DMS79 (cell line): ENCODE measurements at places on chromosomes 6 and 20.

DNA sequence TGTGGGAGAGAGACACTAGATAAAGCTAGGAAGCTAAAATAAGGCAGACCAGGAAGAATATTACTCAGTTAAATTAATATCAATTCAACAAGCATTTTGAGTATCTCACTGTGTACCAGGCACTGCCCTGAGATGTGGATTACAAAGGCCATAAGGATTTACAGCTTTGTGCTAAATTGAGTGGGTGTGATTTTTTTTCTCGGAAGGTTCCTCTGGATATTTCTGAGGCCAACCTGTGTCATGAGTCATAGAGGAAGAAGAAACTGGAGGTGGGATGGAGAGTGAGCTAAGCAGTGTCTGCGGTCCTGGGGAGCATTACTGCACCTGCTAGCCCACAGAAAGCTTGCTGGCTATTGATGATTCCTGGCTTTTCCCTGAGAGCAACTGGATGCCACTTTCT is 135.2 kb downstream of the RFPL4B start:
- no peak for DNase-seq

DNA sequence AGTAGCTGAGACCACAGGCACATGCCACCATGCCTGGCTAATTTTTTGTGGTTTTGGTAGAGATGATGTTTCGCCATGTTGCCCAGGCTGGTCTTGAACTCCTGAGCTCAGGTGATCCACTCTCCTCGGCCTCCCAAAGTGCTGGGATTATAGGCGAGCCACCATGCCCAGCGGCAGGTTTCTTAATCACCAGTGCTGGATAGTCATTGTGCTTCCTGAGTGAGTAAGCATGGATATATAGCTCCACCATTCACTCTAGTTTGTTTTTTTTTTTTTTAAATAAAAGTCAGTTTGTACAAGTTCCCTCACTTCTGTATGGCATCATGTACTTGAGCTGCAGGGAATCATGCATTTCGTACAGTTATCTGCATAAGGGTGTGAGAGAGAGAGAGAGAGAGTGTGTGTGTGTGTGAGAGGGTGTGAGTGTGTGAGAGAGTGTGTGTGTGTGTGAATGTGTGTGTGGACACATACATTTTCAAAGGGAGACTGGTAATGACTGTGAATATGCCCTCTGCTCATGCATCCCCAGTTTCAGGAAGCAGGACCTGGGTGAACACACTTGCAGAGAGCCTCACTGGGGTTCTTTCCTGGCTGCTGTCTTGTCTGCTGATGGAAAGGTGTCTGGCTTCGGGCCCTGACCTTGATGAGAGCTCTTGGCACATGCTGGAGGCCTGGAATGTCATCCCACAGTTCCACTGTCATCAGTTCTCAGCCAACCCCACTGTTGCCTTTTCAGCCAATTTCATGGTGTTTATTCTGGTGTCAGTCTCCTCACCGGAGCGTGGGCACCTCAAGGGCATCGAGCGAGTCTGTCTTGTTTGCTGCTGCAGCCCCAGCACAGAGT is 65.0 kb upstream of the XRN2 start:
- no peak for DNase-seq

- no peak for DNase-seq
Measured at GRCh38 chr20:7702141-7702540, 238.1 kb downstream of the HAO1 start.

DNA sequence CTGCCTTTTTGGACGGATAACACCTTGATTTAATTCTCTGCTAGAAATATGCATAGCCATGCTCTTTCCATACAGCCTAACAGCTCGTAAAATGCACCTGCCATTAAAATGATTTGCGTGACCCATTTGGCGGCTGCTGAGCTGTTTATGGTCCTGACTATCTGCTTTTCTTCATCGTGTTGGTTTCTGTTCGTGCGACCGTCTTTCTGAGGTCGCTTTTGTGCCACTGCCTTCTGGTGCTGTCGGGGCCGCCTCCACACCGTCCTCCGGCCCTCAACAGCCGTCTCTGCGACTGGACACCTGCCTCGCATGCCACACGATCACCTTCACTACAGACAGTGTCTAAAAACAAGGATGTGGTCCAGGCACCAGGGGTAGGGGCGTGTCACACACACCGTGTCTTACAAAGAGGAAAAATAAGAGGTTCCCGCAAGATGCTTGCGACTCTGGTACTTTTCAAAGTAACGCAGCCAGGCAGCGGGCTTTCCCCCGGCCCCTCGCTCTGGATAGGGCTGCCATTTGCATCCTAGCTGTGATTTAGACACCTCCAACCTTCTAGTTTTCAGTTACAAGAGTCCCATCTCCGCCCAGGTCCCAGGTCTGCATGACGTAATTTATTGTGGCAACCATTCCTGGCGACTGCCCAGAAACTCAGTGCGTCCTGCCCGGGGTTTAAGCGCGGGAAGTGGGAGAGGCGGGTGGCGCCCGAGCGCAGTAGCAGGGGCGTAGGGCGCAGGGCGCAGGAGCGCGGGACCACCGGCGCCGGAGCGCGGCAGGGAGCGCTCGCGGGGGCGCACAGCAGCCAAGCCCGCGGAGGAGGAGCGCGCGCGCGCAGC is at the start of gene STMND1:
Gene STMND1, plus strand, starts transcription at position 629 of the 836 bp plus-strand sequence. CDS start 208 bp downstream, outside the sequence.
- DNase-seq, result no peak

GRCh38 chr6:37429352-37429750 is 3.7 kb upstream of the CMTR1 start:
- no peak for DNase-seq

DNA sequence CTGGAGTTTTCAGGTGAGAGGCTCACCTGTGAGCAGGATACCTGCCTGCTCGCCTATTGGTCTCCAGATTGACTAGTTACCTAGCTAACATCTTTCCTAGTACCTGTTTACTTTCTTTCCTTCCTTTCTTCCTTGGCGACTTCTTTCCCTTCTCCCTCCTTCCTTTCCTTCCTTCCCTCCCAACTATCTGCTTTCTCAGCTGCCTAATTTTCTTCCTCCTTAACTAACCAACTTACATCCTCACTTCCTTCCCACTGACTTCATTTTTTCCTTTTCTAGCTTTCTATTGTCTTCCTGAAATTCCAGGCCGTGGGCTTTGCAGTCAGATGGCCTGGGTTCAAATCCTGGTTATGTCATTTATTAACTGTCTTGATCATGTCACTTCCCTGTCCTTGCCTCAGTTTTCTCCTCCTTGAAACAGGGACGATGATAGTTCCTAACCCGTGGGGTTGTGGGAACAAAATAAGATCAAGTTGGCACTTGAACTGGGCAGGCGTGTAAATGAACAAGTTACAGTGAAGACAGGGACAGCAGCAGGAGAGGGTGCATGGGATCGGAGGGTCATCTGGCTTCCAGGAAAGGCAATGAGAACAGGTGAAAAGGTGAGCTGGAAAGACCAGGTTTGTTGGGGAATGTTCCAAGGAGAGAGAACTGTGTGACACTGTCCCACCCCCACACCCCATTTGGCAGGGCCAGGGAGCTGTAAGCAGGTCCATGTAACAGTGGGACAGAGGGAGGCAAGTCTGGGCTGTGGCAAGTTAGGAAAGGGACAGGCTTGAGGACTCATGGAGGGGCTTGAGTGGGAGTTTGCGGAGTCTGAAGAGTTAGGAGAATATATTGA is 540 bp downstream of the SGK2 start:
- no peak for DNase-seq

DNA sequence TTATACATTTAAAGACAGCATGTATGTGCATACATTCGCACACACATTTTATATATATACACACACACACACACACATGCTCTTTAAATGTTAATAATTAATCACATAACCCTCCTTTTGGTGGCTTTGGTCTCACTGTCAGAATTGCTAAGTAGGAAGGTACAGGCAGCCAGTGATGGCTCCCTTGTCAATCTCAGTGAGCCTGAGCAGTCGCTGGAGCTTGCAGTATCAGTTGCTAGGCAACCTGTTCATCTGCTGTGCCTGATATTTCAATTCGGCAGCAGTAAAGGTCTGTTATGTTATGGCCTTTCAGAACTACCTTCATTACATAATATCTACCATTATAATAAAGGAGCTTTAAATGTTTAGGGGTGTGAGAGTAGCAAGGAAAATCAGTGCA is 374.3 kb downstream of the LMBRD1 start:
- DNase-seq, result no peak

- DNase-seq, result no peak
Measured at GRCh38 chr6:12769556-12770256, 53.1 kb downstream of the PHACTR1 start.

- DNase-seq, result no peak
Measured at GRCh38 chr20:45109634-45110033, 5.3 kb downstream of the WFDC5 start.

DNA sequence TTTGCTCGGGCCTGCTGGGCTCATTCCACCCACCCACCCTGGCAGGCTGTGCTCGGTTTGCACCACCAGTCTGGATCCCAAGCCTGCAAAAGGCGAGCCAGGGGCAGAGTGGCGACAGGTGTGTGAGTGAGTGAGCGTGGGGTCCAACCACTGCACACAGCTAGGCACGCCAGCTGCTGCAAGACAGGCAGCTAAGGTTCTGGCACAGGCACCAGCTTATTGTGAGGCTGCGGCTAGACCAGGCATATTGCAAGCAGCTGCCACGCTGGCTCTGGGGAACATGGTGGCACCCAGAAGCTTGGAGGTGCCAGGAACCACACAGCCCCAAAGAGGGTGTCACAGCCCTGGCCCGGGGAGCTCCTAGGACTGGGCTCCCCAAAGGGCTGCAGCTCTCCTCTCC is 205.1 kb downstream of the ANKRD60 start:
- DNase-seq, result no peak

- no peak for DNase-seq
Measured at GRCh38 chr6:33289784-33290315, 449 bp downstream of the PFDN6 start.

- no peak for DNase-seq
Measured at GRCh38 chr6:126701676-126702560, 362.0 kb downstream of the CENPW start.

GRCh38 chr20:44938637-44939036 is 21.6 kb downstream of the TOMM34 start:
- no peak for DNase-seq

- no peak for DNase-seq
Measured at GRCh38 chr6:129525055-129525454, 184.9 kb downstream of the ARHGAP18 start.

- no peak for DNase-seq
Measured at GRCh38 chr6:4916954-4917561, 86.8 kb downstream of the RPP40 start.

- DNase-seq, result no peak
Measured at GRCh38 chr20:62725596-62726268, 17.1 kb downstream of the NTSR1 start.

DNA sequence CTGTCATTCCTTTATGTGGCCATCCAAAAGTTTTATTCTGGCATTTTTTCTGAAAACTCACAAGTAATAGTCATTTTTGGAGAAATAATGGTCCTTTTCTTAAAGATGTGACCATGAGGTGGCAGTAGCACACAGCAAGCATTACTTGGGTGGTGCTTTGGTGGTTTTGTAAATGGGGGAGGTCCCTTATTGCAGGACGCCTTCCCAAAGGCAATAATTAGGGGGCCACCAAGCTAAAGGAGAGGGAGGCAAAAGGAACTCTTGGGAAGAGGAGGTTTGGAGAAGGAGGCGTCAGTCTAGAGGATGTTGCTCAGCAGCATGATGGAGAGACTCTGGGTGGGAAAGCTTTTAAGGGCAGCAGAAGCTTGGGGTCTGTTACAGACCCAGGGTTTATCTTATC is 422.6 kb upstream of the MMS22L start:
- DNase-seq, result no peak

- DNase-seq, result no peak
Measured at GRCh38 chr6:47264775-47265184, 44.9 kb downstream of the TNFRSF21 start.

DNA sequence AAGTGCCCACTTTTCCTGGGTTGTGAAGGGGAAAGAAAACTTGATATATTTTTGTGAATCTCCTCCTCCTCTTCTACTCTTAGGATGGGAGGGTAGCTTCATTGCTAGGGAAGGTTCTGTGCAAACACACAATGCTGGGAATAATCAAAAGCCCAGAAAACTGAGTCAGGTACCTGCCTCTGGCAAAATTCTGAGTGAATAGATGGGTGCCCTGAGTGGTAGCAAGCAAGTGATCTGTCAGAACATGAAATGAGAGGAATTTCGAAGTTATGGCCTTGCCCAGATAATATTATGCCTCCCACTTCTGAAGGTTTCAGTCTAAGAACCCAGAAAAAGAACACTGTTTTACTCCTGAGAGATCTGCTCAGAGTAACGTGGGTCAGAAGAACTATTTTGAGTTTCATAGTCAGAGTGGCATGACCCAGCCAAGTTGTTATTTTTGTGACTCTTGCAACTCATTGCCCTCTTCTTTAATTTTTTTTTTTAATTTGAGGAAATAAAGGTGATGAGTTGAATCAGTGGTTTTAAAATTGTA is 158.3 kb downstream of the BMP2 start:
- no peak for DNase-seq

DNA sequence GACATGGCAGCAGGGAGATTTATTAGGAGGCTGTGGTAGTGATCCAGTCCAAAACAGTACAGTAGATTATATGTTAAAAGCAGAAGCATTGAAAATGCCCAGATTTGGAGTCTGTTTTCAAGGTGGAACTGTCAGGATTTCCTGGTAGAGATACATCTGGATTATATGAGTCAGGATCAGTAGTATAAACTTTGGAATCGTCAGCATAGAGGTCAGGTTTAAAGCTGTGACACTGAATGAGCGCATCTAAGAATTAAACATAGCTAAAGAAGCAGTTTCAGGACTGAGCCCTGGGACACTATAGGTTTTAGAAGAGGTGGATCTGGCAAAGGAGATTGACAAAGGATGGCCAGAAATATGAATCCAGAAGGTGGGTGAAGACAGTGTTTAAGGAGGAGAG is 60.4 kb downstream of the RNF144B start:
- DNase-seq, result no peak

DNA sequence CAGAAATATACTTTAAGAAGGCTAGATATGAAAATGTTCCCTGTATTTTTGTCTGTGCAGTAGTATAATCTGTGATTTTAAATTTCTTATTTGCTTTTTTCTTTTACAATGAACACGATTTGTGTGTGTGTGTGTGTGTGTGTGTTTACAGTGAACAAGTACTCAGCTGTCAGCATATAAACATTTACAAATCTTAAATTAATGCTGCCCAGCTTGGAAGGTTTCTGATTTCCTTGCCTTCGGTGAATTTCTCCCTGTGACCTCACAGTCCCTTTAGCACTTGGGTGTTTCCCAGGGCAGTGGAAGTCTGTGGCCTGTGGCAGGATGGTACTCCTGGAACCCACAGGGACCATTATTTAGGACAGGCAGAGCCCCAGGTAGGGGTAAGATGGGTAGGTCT is 37.6 kb downstream of the TXLNB start:
- DNase-seq, result no peak

DNA sequence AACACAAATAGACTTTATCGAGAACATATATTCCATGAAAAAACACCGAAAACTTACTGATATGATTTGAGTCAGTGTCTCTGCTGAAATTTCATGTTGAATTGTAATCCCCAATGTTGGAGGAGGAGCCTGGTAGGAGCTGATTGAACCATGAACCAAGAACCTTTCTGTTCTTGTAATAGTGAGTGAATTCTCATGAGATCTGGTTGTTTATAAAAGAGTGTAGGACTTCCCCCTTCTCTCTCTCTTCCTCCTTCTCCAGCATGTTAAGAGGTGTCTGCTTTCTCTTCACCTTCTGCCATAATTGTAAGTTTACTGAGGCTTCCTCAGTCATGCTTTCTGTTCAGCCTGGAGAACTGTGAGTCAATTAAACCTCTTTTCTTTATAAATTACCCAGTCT is 1289.3 kb upstream of the CITED2 start:
- DNase-seq, result no peak

GRCh38 chr20:25535762-25536161 is 49.6 kb downstream of the NINL start:
- DNase-seq, result no peak

GRCh38 chr6:56668158-56668557 is 25.5 kb upstream of the DST start:
- no peak for DNase-seq
